ENCODE measurements at places on chromosomes 13 and 19.

DNA sequence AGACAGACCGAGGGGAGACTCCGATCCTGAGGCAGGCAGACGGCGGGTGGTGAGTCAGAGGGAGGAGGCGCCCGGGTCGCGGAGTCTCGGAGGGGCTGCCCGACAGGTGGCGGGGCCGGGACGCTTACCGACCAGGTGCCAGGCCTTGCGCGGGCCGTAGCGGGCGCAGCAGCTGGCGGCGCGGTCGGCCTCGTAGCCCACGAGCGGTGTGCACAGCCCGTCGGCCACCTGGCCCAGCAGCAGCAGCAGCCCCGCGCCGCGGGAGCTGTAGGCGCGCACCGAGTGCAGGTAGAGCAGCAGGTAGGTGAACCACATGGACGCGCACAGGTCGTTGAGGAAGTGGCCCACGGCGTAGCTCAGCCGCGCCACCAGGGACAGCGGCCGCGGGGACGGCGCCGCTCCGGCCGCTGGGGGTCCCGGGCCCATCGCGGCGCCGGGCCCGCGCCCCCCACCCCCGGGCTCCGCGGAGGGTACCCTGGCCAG is 367 bp downstream of the MFSD12 start:
- DNase-seq, result peak; percentile 89

DNA sequence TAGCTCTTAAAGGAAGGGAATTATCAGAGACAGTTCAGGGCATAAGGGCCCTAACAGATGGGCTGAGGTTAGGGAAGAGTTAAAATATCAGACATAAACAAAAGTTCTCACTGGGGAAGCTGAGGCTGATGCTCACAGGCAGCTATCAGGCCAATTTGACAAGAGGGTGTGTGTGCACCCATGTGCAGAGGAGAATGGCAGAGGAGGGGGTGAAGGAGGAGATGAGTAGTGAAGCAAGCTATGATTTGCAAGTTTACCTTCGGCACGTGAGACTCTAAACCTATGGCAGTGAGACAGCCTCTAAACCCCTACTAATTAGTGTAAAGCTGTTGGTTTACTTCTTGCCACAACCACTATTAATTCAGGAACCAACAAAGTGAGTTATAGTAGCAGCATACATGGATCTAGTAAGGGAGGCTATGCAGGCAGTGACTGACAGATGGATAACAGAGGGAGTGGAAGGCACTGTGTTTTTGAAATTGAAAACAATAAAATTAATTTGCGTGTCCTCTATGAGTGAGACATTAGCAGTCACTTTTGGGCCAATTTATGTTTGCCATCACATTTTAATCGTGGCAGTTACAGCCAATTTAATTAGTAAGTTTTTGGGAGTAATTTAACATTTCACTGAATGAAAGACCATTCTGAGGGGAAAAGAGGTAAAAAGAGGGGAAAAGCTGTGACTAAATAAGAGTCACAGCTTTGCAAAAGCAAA is 99.6 kb upstream of the HTR2A start:
- no peak for DNase-seq

DNA sequence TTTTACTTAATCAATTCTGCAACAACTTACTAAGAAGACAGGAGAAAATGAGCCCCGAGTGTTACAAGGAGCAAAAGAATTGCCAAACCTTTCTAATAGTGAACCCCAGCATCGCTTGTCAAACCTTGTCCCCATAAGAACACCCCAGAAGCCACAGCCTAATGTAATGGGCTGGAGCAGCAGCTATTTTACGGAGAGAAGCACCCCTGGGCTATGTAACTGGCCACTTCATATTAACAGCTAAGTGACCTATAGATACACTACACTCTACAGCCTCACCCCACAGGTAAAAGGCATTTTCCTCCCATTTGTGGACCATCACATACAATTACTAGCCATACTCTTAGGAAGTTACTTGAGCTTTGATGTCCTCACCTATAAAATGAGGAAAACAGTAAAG is 27.3 kb upstream of the CPB2 start:
- no peak for DNase-seq

DNA sequence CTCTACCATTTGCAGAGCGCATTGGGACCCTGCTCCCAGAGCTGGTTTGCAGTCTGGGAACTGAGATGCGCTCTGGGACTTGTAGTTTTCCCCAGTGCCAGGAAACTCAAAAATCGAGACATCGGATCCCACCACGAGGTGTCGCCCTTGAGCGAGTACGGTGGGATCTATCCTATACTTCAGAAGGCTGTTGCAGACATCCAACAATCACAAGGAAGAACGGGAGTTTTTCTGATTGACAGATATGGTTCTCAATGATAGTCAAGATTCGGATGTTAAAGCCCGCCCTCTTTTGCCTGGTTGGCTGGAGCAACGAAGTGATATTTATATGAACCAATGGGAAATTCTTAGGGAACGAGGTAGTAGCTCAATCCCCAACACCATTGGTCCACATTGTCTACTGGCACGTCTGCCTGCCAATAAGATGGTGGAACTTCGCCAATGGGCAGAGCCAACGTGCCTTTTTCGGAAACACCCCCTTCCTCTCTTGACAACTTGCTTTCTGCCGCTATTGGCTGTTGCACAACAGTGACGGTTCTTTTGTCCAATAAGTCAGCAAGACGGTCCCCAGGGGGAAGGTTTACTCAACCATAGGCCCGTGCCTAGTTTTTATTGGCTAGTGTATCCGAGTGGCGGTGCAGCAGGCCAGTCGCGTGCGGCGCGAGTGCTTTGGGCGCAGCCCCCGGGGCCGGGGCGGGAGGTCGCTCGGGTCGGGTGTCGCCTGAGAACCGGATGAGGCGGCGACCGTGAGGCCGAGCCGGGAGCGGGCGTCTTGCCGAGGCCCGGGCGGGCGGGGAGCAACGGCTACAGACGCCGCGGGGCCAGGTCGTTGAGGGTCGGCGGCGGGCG is at the start of gene DNM2:
DNM2 (plus strand) TSS at position 724 of the 849 bp plus-strand sequence. CDS start 164 bp downstream, outside the sequence.
- peak; percentile 99 for DNase-seq

DNA sequence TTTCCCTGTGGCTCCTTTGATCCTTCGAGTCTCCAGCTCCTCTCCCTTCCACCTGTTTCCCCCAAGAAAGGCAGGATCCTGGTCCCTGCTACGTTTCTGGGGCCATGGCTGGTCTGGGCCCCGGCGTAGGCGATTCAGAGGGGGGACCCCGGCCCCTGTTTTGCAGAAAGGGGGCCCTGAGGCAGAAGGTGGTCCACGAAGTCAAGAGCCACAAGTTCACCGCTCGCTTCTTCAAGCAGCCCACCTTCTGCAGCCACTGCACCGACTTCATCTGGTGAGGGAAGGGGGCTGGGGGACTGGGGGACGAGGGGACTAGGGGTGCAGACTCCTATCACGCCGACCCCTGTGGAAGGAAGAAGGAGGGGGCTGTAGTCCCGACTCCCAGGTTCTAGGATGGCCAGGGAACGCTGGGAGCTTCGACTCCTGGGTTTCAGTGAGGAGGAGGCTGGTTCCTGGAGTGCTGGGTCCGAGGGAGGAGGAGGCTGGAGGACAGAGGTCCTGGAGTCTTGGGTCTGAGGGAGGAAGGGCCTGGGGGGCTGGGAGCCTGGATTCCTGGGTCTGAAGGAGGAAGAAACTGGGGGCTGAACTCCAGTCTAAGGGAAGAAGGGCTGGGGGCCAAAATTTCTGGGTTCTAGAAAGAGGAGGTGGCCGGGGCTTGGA is 524 bp downstream of the PRKCG start:
- no peak for DNase-seq
